ENCODE measurements at places on chromosomes 7 and 10.
A peak's percentile ranks its signal among the peaks of the same experiment; 100 is the strongest.

- peak; percentile 47 for DNase-seq
Measured at GRCh38 chr7:73606801-73607691, 17.3 kb downstream of the MLXIPL start.

GRCh38 chr7:2517678-2518507 lies 1.7 kb upstream of the LFNG start:
- no peak for DNase-seq

DNA sequence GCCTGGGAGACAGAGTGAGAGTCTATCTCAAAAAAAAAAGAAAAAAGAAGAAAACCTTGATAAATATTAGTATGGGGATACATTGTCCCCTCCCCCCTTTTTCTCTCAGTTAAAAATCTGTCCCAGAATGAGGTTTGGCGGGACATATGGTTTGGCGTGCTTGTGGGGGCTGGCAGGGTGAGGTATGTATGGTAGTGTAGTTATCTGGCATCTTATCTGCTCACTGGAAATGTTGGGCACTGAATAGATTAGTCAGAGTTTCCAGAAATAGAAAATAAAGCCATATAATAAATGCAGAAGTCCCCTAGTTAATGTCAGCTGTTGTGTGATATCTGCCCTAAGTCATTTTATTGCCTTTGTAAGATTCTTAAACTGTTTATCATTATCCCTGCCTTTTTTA lies 397.5 kb upstream of the GALNT17 start:
- no peak for DNase-seq

DNA sequence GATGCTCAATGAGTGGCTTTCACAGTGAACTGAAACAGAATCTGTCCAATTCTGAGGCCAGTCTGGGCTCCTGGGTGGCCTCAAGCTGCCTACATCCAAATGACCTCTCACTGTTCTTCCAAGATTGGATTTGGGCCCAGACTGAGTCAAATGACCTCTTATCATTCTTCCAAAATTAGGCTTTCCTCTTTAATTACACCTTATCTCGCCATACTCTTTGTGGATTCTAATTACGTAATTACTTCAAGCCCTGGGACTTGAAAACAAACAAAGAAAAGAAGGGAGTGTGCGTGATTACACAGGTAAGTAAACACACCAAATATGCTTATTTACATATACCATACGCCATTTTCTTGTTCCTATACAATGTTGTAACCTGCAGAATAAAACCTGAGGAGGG lies 18.8 kb downstream of the SORBS1 start:
- DNase-seq = no peak

- no peak for DNase-seq
Measured at GRCh38 chr7:14754631-14755030, 147.9 kb downstream of the DGKB start.

DNA sequence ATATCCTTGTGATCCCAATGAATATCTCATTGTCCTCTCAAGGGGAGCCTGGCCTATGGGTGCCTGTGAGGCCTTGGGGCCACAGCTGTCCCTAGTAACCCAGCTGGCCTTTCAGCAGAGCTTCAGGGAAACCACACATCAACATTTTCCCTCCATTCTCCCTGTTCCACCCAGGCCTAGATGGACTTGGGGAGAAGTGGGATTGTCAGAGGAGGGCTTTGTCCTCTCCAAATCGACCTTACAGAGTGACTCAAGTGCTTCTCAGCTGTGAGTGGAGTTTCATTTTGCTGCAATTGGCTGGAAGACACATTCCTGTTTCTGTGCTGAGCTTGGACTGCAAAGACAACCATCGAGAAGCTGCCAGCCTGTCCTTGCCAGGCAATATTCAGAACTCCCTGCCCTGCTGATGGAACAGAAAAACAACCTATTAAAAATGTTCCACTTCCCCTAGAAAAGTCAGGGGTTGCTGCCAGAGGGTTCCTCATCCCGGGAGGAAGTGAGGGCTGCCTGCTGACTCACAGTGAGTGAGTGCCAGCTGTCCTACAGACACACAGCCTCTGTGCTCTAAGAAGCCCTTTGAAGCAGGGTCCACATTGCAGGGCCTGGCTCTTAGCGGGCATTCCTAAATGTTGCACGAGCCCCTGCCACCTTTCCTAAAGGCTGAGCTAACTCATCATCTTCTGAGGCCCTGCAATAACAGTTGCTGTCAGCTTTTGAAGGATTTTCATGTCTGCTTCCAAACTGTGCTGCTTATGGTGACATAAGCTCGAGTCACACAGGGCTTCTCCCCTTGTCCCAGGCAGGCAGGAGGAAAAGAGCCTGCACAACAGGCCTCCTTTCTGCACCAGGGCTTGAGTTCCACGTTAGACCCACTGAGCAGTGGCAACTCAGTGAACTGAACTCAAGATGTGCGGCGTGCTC lies 20.5 kb downstream of the STRA8 start:
- no peak for DNase-seq

DNA sequence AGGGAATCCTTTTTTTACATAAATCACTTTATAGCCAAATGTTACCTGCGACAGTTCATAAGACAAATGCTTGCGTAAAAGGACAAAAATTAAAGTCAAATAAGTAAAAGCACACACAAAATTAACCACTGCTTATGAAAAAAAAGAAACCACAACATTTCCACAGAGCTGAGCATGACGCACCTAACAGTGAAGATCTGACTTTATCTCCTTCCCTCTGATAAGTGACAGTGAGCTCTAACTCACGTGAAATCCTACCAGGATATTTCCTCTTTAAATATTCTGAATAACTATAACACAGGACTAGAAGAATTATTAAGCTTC lies 225.5 kb downstream of the SFMBT2 start:
- DNase-seq = no peak

DNA sequence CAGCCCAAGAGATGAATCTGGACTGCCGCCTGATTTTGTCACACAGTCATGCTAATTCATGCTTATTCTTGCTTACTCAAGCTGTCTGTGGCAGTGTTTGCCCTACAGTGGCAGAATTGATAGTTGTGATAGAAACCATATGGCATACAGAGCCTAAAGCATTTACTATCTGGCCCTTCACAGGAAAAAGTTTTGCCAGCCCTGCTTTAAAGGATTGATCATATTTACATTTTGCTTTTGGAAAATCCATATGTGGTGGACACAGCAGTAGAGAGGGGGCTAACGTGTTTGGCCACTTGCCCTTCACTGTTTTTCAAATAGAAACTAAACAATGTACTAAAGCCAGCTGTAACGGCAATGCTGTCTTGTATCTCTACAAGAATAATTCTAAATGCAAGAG lies 974.0 kb upstream of the GHITM start:
- DNase-seq = no peak

Measured in stimulated activated CD4-positive, alpha-beta T cell treated with anti-CD3 and anti-CD28 coated beads, Interleukin-1b, Interleukin-23, amount 100 ng/mL, for 48 hours (primary cell).